Thymus (tissue), 14 donors: ENCODE measurements at places on chromosomes 7 and 10. TPM values are rescaled to one million over a fixed set of nuclear protein-coding genes. Genes with fewer than 3 reads are reported as not detected.

Gene ZNF804B
- not detected for total RNA-seq

Gene FAM25C
- total RNA-seq: 0.57 TPM

GRCh38 chr7:90690159-90690858 is 94.2 kb downstream of the CDK14 start:
- no peaks in the 10 kb centered on the region for H3K4me1 ChIP-seq
- H3K27ac ChIP-seq: no peak overlapping the region
- no peak for DNase-seq
- H3K36me3 ChIP-seq: no peaks in the 10 kb centered on the region

Gene AGAP5
- 3.7 TPM for total RNA-seq

Gene MORN4
- total RNA-seq: 2.0 TPM
